HL-60 (cell line): ENCODE measurements at places on chromosomes 7 and 10.

DNA sequence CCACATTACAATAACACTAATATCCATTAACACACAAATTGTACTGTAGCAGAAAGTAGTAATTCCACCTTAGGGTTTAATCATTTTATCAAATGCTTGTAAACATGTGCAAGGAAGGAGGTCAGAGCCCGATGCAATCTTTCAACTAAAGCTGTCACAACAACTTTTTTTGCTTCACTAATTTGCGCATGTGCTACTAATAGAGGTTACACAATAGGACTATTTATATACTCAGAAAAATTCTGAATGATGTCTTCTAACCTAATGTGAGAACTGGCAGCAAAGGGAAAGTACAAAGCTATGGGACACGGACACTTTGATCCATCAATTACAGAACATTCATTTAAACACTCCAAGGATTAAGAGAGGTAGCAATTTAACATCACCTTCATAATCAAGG is 244.4 kb downstream of the CHCHD3 start:
- DNase-seq: no peak

DNA sequence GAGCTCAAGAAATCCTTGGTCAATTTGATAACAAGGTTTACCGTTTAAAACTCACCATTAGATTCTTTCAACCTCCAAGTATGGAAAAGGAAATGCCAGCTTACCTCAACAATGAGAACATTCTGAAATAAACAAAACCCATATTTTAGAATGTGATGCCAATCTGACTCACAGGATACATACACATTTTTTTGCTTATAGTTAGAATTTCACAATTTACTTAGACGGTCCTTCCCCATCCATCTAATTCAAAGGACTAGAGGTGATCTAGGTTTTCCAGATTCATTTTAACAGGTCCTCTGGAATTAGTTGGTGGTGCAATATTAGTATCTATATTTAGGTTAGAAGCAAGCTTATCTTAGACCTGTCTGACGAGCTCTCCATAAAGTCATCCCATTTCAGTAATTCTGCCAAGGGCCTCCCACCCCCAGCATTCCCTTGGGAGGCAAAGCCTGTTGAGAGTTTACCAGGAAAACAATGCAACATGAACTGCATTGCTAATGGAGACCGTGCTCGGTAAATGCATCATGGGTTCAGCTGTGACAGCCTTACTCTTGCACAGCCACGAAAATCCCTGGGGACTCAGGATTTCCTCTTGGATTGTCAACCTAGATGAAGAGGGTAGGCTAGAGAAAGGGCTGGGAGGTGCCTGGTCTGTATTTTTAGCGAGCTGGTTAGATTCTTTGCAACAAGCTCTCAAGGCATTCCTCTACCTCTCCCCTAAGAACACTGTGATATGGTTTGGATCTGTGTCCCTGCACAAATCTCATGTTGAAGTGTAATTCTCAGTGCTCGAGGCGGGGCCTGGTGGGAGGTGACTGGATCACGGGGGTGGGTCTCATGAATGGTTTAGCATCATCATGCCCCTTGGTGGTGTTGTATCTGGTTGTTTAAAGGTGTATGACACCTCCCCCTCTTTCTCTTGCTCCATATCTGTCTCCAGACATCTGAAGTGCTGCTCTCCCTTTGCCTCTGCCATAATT is 93.8 kb downstream of the PRTFDC1 start:
- no peak for DNase-seq

GRCh38 chr10:78313048-78313381 is 279.4 kb downstream of the RPS24 start:
- DNase-seq: no peak

DNA sequence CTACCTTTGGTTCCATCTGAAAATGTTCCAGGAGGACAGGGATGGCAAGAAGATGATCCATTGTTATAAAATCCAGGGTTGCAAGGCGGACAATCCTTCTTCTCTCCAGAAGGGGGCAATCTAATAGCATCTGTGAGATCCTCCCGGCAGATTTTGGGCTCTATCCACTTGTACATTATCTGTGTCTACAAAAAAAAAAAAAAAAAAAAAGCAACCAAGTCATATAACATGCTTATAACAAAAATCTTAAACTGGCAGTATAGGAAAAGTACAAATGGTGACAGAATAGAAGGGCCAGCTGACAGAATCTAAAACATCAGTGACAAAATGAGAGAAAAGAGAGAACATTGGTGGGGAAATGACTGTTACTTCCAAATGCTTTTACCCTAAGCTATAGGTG is 132.7 kb downstream of the ELAPOR2 start:
- DNase-seq: no peak

DNA sequence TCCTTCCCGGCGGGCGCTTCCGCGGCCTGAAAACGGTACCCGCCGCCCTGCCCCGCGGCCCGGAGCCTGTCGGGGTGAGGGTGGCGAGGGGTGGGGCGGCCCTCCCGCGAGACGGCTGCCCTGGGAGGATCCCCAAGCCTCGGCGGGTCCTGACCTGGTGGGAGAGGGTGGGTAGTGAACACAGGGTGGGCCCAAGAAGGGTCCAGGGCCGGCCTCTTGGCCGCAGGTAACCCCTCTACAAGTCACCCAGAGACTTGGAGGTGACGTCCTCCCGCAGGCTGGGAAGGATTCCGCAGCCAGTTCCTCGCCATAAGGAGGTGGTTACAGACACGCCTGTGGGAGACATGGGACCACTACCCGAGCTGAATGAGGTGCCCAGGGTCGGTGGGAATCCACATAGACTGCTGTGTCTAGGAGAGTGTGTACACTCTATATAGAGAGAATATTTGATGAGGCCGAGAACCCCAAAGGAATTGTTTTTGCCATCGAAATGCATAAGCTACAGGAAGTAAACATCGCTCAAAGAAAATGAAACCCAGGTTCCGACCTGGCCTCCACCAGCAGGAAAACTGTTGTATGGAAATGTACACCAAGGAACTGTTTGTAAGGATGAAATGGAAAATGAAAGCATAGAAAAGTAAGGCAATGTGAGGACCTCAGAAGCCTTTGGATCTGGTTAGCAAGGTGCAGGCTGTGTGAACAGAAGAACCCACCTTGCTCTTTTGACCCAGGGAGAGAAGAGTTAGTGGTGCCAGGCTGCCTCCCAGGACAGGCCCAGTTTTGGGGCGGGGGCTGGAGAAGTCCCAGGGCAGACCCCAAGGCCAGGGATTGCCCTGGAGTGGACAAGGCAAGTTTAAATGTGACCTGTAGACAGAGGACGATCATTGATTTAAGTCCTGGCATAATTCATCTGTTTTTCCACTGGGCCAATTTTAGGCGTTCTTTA is 659 bp downstream of the OPTN start:
- no peak for DNase-seq

GRCh38 chr7:117848941-117849340 is 24.3 kb downstream of the CTTNBP2 start:
- DNase-seq: no peak

DNA sequence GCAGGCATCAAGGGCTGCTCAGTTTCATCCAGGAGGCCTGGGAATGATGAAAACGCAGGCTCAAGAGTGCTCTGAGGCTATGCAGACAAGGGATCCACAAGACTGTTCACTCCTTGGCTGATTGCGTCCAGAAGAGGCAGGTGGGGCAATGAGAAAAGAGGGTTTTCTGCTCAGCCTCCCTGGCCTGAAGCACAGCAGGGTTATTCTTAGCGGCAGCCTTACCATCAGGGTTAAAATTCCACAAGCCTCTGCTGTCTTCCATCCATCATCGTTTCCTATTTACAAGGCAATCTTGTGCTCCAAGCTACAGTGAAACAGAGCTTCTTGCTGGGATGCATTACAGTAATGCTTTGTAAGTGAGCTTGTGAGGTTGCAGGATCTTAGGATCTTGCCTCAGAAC is 129.4 kb upstream of the SHH start:
- no peak for DNase-seq

DNA sequence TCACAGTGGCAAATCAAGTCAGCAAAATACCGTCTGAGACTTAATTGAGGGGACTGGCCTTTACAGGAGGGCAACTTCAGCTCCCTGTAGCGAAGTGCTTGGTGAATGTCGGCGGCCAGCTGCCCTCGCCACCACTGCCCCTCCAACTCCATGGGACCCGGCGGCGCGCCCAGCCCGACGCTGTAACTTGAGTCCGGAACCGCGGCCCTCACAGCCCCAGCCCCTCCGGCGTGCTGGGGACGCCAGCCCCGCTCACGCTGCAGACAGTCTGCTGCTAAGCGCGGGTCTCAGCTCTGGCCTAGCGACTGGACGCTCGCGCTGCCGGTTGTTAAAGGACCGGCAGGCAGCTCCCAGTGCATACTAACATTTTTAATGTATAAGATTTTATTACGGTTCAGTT is 113.4 kb upstream of the NUPR2 start:
- DNase-seq: no peak

GRCh38 chr7:98568891-98569290 is 48.2 kb upstream of the NPTX2 start:
- no peak for DNase-seq

- no peak for DNase-seq
These were observed 9.8 kb downstream of the USP6NL start for GRCh38 chr10:11601670-11602069.

- no peak for DNase-seq
These were observed 397.2 kb upstream of the NPVF start for GRCh38 chr7:25625306-25625992.

GRCh38 chr10:34134602-34135001 is 680.5 kb downstream of the PARD3 start:
- no peak for DNase-seq

DNA sequence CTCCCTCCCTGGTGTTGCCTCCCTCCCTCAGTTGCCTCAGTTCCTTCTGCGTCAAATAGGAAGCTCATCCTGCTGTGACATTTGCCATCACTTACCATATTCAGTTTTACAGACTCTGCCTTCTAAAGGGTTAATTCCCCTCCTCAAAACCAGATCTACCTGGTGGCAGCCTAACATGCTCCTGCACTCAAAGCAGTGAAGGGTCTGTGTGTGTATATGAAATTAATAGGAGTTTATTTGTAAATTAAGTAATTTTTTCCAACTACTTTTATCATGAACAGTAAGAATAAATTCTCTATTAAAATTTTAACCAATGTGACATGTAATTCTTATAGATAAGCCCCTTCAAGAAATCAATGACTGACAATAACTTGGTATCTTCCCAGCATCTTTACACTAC is 158.6 kb upstream of the INSYN2A start:
- DNase-seq: no peak

DNA sequence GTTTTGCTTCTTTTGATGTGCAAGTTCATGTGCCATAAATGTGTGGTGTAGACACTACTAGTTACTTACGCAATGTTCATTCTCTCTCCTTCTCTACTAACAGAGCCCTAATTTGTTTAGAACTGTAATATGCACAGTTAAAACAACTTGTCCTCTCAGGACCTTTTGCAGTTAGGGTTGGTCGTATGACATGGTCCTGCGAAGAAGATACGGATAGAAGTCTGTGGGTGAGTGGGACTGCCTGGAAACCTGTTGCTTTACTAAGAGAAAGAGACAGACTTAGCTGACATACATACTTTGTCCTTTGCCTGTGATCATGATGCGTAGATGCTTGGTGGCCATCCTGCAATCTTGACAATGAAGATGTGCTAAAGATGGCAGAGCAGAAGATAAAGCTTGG is 51.1 kb downstream of the PRPF18 start:
- DNase-seq: no peak

- DNase-seq: no peak
These were observed 34.8 kb downstream of the MDFIC start for GRCh38 chr7:114956702-114957101.

DNA sequence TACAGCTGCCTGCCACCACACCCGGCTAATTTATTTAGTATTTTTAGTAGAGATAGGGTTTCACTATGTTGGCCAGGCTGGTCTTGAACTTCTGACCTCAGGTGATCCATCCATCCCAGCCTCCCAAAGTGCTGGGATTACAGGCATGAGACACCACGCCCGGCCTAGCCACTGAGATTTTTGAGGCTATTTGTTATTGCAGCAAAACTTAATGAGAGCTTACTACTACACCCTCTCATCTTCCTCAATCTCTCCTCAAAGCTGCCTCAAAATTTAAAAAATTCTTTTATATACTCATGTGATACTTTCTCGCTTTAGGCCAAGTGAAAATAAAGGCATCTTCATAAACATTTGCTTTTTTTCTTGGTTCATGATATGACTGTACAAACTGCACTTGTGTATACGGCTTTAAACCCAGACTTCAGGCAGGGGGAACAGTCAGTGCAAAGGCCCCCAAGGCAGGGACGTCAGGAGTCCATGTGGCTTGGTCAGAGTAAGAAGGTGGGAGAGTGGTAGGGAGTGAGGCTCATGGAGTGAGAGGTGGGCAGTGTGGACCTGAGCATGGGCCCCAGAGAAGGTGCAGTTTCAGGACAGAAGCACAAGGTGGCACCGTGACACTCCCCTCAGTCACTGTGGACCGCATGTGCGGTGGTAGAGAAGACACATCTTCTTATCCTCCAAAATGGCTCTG is 55.5 kb downstream of the SYPL1 start:
- peak; percentile 15 for DNase-seq

- no peak for DNase-seq
These were observed 94.5 kb downstream of the RGS10 start for GRCh38 chr10:119447823-119448546.
